ENCODE measurements at places on chromosomes 5 and 9. TPM values are rescaled to one million over a fixed set of nuclear protein-coding genes. Genes with fewer than 3 reads are reported as not detected.
A peak's percentile ranks its signal among the peaks of the same experiment; 100 is the strongest.

- peak; percentile 42 for DNase-seq
These were observed 90.9 kb downstream of the CARTPT start for GRCh38 chr5:71810023-71810422.

- DNase-seq: no peak
These were observed 428.7 kb upstream of the SGCD start for GRCh38 chr5:155898284-155898683.

- DNase-seq: no peak
These were observed 166.6 kb downstream of the RFX3 start for GRCh38 chr9:3359048-3359692.

The WNT8A gene
- not detected for total RNA-seq

The DIPK1B gene
- 38.1 TPM for total RNA-seq

GRCh38 chr5:143302341-143303045 is 101.0 kb downstream of the NR3C1 start:
- no peak for DNase-seq

DNA sequence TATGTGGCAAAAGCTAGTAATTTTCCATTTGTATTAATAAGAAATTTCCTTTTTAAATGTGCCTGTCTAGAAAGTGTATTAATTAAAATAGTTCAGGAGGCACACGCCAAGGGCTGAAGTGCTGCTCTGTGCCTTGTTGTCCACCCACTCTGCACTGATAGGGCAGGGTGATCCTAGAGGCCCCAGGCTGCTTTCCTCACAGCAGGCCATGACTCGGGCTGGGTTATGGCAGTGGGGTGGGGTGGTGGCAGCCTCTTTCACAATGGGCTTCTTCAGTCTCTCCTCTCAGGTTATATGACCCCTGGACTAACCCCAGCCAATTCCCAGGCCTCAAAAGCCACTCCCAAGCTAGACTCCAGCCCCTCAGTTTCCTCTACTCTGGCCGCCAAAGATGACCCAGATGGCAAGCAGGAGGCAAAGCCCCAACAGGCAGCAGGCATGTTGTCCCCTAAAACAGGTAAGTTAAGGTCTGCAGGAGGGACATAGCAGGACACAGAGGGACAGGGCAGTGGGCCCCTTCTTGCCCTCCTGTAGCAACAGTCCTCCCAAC is 19.5 kb downstream of the CD74 start:
- no peak for DNase-seq

The HRH2 gene
- total RNA-seq: 31.2 TPM

- no peak for DNase-seq
These were observed 97.7 kb downstream of the AK8 start for GRCh38 chr9:132780230-132781007.

GRCh38 chr5:144979516-144980264 is 809.0 kb downstream of the KCTD16 start:
- no peak for DNase-seq

The SLC25A2 gene
- 0.17 TPM for total RNA-seq

DNA sequence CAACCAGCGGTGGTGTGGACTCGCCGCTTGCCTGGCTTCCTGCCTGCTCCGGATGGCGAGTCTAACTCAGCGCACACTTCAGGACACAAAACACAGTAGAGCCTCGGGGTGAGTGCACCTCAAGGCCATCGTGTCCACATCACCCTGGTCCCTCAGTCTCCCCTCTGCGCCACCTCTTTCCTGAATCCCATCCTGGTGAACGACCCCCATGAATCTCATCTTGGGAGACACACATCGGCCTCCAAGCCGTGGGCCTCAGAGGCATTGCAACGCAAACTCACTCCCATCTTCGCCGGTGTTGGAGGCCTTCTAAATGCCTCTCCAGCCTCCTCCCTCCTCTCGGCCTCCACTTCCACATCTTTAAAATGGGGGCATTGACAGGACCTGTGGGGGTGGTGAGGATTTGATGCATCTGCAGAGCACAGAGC is 124.3 kb downstream of the COL23A1 start:
- no peak for DNase-seq

- DNase-seq: no peak
These were observed 256.1 kb upstream of the SMARCA2 start for GRCh38 chr9:1759009-1759408.

DNA sequence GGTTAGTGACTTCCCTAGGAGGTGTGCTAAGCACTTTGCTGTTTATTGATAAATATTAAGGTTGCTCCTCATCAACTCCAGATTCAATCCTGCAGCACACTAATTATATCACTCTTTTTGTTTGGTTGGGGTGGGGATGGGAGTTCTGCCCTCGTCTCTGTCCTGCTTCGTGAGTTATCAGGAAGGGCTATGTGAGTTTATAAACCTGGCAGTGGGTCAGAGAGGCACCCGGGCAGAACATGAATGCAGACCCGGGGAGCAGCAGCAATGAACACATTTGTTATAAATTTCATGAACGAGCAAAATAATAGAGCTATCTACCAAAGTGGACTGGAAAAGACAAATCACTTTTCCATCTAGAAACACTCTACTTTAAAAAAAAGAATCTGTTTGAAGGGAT is 125.5 kb upstream of the WWC1 start:
- no peak for DNase-seq

Data from right cardiac atrium (tissue), 5 donors.